CD4-positive, alpha-beta T cell treated with Interleukin-2 at 100 ng/mL for 4 hours (primary cell): ENCODE measurements at places on chromosomes 7 and 10.

DNA sequence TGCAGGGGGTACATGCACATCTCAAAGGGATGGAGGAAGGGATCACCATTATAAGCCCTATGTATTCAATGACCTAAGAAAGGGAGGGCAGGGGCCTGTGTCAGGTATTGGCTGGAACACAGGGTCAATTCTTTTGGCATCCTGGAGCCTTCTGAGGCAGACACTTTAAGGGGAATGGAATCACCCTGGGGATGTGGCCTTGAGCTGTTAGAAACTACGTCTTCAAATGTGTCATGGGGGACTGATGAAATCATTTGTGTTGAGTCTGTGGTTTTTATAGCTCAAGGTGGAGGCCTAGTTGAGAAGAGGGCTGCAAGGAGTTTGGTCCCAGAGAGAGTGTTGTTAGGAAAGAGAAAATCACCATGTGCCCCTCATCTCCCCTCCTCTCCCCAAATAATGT is 206.1 kb upstream of the CELF2 start:
- DNase-seq = no peak

DNA sequence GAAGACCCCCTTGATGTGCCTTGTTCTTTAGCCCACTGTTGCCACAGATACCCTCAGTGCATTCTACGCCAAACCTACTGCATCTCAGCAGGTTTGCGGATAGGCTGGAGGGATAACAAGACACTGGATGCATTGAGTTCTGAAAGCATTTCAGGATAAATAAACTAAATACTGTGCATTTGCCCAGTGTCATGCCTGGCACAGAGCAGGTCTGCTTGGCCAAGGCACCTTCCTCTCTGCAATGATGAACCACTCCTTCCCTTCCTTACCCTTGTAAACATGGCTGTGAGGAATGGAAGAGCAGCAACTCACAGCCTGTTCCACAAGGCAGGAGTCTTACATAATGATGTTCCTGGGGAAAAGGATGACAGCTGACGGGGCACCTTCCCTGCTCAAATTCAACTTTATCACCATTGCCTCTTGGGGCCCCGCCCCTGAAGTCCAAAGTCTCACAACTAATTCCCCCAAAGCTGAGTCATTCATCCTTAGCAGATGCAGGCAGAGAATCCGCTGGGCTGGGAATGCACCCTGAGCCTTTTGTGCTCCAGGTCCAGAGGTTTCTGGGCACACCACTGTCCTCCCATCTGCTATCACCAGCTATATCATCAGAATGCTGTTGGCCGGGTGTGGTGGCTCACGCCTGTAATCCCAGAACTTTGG is 11.6 kb downstream of the DDX56 start:
- no peak for DNase-seq

DNA sequence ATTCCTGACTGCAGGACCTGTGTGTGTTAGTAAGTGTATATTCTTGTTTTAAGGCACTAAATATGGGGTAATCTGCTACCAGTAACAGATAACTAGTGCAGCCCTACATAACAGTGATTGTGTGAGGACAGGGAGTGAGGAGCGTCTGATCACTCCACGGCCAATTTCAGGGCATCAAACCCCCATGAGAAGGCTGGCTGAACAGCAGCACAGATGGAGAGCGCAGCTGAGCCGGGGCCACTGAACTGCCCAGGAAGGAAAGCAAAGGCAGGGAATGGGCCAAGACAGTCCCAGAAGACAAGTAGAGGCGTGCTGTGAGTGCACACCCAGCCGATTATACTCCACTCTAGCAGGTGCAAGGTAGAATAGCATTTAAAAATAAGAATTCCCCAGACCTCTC is 157.1 kb upstream of the CHST15 start:
- DNase-seq = no peak

GRCh38 chr7:7641129-7641663 is 644 bp downstream of the UMAD1 start:
- DNase-seq = no peak

GRCh38 chr7:130901209-130901783 is 167.3 kb upstream of the KLF14 start:
- no peak for DNase-seq

DNA sequence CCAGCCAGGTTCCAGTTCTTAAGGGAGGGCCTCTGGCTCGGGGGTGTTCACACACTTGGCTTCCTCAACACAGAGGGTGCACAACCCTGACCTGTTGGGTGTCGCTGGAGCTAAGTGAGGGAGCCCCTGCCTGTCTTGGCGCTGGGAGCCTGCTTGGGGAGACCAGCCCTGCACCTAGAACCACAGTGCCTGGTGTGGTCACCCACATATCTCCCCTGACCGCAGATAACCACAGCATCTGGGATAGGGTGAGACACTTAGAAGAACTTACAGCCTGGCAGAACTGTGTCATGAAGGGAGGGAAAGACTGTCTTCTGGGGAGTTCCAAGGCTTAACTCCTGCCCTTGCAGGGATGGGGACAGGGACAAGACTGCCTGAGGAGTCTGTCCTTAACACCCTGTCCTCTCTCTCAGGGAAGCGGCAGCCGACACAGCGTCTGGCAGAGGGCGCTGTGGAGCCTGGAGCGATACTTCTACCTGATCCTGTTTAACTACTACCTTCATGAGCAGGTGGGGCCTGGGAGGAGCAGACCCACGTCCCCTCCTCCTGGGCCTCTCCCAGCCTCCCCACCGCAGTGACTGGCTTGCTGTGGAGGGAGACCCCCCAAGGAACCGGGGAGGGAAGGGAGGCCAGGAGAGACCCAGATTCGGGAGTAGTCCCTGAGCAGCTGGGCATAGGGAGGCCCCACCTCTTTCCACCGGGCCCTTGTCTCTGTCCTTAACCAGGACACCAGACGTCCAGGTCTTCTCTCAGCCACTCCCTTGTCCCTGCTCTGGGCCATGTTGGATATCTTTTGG is 59.0 kb downstream of the PALD1 start:
- no peak for DNase-seq

GRCh38 chr7:40711706-40712105 is 576.9 kb downstream of the SUGCT start:
- no peak for DNase-seq

DNA sequence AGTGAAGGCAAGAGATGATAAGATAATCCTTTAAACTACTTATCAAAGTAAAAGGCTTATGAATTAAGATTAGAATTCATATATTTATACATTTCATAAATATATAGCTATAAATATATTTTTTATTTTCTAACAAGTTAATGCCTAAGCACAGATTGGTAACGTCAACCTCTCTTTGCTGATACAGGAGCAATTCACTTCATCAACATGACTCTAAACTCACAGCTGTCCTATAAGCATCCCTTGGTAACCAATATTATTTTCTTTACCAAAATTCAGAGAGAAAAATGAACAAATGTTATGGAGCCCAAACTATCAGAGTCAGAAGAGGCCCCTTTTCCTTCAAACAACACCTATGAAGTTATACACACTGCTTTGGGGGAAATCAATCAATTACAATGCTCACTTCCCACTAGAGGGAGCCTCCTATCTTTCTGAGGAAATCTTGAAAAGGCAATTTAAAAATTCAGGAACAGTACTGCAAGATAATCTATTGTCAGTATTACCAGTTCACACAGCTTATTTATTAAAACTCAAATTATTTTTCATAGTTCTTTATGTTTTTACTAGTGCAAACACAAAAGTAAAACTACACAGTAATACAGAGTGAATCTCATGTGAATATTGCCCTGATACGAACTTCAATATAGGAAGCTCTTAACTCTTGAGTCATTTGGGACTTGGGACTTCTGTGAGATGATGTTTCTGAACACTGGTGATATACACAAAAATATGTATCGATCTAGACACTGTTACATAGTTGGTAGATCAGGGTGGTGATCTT is 51.0 kb upstream of the NOBOX start:
- no peak for DNase-seq

- DNase-seq = peak; percentile 37
Measured at GRCh38 chr7:134654104-134654775, 7.6 kb downstream of the BPGM start.

DNA sequence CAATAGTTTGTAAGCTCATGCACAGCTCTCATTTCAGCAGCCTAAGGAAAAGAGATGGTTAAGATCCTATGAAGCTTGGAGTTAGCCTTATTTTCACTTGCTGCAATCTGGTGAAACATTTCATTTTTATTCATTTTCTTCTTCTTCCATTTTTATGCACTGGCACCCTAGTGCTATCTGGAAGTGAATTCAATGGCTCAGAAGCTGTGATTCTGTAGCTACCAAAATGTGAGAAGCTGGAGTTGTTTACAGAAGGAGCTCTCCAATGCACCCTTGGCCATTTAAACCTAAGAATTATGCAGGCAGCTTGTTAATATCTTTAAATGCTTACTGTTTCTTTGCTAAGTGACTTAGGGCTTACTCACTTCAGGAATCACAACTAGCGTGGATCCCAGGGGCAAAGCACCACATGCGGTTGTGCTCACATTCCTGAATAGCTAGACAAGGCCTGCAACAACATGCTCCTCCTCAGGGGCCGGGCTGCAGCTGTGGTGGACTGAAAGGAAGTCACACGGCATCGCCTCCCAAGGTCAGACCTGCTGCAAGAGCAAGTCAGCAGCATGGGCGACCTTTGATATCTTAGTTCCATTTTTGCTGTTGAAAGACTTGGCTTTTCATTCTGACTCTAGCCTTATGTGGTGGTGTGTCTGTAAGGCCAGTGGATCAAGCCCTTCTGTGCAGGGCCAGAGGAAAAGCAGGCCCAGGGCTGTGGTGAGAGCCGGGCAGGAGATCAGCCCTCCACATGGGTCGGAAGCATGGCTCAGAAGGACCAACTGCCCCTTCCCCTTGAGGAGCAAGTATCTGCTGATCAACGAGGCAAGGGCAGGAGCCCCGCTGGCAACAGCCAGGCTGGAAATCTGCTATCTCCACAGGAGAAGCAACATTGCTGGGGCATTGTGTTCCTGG is 91.9 kb upstream of the MBL2 start:
- no peak for DNase-seq

DNA sequence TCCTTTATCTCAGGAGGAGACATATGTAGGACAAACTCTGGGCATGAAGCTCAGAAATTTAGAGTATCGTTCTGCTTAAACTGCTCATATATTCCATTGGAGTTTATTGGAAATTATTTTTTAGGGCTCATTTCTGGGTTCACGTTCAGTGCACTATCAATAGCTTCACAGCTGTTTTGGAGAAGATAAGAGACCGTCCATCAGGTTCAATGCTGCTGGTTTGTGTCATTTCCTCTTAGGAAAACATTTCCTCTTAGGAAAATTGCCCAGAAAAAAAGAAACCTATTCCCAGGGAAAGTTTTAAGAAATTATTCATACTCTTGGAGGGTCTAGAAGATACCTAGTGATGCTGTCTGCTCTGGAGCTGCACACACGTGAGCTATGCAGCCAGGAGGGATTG is 691.7 kb downstream of the GRID1 start:
- DNase-seq = no peak

- DNase-seq = no peak
Measured at GRCh38 chr10:16905320-16905719, 88.1 kb upstream of the RSU1 start.

- DNase-seq = no peak
Measured at GRCh38 chr7:94882891-94883290, 24.5 kb upstream of the PPP1R9A start.

GRCh38 chr7:98266840-98267239 is 14.6 kb upstream of the BRI3 start:
- DNase-seq = no peak

GRCh38 chr7:26172048-26172447 is 20.1 kb downstream of the NFE2L3 start:
- no peak for DNase-seq

DNA sequence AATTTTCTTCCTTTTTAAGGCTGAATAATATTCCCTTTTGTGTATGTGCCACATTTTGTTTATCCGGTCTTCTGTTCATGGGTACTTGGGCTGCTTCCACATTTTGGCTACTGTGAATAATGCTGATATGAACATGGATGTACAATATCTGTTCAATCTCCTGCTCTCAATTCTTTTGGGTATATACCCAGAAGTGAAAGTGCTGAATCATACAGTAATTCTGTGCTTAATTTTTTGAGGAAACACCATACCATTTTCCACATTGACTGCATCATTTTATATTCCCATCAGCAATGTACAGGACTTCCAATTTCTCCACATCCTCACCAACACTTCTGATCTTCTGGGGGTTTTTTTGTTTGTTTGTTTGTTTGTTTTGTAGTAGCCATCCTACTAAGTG is 135.0 kb upstream of the INHBA start:
- DNase-seq = no peak

DNA sequence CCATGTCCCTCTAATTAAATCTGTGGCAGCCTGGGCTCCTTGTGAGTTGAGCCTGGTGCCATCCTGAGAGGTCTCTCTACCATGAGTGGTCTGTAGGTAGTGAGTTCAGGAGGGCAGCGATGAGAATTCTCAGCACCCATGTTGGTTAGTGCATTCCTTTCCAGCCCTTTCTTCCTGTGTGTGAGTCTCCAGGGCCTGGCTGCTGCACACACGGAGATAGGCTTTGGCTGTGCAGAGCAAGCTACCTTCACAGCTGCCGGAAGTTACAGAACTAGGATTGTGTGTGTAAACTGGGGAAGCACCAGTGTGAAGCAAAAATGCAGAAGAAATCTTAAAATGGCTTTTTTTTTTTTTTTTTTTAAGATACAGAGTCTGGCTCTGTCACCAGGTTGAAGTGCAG is 358.6 kb downstream of the PAXIP1 start:
- DNase-seq = no peak

DNA sequence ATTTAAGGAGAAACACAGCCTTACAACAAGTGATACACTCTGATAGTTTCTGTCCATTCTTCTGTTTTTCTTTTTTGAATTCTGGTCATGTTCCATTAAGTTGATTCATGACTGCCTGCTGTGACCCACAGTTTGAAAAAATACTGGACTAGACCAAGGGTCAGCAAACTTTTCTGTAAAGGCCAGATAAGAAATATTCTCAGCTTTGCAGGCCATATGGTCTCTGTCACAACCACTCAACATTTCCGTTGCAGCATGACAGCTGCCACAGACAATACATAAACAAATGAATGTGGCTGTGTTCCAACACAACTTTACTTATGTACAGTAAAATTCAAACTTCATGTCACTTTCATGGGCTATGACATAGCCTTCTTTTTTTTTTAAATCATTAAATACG is 156.7 kb downstream of the PLXNA4 start:
- DNase-seq = no peak

DNA sequence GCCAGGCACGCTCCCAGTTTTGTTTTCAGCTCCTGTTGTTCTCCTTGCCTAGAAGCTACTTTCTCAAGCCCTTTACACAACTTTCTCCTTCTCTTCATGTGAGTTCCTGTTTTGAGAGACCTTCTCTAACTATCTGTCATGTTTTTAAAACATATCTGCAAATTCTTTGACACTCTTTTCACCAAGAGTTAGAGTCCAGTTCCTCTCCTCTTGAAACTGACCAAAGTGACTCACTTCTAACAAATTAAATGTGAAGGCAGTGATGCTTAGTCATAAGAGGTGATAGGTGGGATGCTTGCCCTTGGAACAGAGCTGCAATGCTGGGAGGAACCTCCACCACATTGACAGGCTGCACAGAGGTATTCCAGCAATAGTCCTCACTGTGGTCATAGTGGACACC is 25.3 kb downstream of the ZSCAN25 start:
- no peak for DNase-seq

DNA sequence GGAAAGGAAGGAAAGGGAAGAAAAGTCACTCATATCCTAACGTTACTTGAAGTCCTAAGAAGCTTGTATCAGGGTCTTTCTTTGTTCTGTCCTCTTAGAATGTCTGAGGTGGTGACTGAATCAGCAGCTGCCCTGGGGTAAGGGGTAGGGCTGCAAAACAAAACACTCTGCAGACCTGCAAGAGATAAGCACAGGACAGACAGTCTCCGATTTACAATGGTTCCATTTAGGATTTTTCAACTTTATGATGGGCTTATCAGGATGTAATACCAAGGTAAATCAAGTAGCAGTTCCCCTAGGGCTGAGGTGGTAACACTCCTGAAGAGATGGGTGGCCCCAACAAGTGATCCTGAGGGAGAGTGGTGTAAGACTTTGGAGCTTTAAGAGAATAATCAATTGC is 16.5 kb downstream of the KDM7A start:
- no peak for DNase-seq
